ENCODE measurements at places on chromosomes 5 and 9. TPM values are rescaled to one million over a fixed set of nuclear protein-coding genes. Genes with fewer than 3 reads are reported as not detected.

DNA sequence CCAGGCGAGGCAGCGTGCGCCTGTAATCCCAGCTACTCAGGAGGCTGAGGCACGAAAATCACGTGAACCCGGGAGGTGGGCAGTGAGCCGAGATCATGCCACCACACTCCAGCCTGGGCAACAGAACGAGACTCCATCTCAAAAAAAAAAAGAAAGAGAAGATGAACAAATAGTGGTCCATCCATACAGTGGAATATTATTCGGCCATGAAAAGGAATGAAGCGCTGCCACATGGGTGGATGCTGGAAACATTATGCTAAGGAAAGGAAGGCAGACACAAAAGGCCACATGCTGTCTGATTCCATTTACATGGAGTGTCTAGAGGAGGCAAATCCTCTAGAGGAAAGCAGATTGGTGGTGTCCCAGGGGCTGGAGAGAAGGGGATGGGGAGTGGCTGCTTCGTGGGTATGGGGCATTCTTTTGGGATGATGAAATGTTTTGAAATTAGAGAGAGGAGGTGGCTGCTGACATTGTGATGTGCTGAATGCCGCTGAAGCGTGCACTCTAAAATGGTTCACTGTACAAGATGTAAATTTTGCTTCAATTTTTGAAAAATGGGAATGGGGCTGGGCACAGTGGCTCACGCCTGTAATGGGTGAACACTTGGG, 17.0 kb downstream of the PLPP7 start:
- no peak for DNase-seq

GRCh38 chr5:172820046-172820767, 13.8 kb upstream of the ERGIC1 start:
- DNase-seq: no peak

DNA sequence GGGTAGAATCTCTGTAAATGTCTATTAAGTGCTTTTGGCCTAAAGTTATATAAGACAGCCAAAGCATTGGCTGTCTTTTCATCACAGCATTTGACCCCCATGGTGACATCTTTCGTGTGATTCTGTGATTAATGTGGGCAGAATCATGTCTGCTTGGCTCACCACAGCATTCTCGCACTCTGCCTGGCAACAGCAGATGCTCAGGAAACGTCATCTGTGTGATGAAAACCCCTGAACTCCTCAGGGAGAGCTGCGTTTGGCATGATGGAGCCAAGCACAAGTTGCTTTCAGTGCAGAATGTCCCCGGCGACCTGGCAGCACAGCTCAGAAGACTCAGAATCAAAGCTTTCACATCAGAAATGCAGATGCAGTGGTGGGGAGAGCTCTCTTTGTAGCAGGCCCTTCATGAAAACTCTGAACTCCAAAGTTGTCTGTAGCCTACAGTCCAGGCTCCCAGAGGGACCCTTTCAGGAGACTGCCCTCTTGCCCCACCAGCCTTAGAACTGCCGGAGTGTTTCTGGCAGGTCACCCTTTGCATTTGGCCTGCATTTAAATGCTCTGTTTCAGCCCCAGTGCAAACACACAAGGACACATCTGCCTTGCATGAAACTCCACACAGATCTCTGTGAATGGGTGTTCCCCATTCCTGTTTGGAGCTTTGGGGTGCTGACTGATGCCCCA, 155.6 kb upstream of the PANK3 start:
- DNase-seq: no peak

DNA sequence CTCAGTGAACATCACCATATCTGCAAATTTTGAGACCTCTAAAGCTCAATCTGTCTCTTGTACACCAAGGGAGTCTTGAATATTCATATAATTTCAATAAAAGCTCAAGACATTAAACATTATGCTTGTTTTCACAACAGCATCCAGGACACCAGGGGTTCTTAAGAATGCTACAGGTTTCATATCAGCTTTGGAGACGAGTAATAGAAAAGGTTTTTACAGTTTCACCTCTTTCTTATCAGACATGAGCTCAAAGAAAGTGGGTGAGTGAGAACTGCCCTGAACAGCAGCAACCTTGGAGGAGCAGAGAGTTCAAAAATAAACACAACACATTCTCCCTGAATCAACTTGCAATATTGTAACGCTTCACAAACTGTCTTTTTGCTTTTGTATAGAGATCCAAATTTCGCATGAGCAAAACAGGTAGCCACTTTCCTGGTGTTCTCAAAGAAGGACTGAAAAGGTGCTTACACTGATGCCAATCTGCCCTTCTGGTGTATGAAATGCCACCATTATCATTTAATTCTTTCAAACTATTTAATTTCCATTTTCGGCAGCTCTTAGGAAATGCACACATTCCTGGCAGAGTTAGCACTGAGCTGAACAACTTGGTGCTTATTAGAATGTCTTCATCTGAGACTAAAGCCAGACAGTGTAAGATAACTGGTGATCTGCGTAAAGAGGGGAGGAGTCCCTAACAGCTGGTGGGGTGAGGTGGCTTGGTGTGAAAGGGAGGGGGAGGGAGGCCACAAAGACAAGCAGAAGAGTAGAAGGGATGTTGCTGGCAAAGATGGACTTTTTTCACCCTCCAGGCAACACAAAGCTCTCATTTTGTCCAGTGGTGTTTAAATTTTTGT, 535.3 kb downstream of the PDE4D start:
- DNase-seq: no peak

DNA sequence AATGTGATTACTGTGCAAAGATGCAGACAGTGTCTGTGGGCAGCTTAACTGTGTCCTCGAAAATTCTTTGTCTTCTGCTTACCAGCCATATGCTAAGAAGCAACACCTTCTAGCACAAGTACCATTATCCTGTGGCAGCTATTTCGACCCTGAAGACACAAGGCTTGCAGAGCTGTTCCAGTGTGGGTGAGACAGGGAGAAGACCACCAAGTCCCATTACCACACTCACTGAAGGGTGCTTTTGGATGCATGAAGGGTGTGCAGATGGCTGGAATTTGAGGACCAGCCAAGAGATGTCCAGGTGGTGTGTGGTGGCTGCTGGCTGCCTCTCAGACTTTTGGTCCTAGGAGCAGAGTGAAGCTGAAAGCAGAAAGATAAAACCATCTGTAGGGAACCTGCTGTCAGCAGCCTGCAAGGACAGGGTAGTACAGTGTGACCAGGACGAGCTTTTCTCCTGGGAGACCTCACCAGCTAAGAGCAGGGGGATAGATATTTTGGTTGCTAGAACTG, 161.8 kb downstream of the ICE1 start:
- DNase-seq: no peak

The POU5F2 gene
- total RNA-seq: 0.71 TPM

The SPOCK1 gene
- total RNA-seq: 0.73 TPM

Measured in activated CD4-positive, alpha-beta memory T cell treated with anti-CD3 and anti-CD28 coated beads, Interleukin-2, amount 10 ng/mL, durations not matched to agents 7 days and 5 days (primary cell).